MG63 (cell line): ENCODE measurements at places on chromosomes 12 and 14. TPM values are rescaled to one million over a fixed set of nuclear protein-coding genes. Genes with fewer than 3 reads are reported as not detected.

- DNase-seq = no peak
These were observed 105.1 kb upstream of the AMIGO2 start for GRCh38 chr12:47184813-47185212.

DNA sequence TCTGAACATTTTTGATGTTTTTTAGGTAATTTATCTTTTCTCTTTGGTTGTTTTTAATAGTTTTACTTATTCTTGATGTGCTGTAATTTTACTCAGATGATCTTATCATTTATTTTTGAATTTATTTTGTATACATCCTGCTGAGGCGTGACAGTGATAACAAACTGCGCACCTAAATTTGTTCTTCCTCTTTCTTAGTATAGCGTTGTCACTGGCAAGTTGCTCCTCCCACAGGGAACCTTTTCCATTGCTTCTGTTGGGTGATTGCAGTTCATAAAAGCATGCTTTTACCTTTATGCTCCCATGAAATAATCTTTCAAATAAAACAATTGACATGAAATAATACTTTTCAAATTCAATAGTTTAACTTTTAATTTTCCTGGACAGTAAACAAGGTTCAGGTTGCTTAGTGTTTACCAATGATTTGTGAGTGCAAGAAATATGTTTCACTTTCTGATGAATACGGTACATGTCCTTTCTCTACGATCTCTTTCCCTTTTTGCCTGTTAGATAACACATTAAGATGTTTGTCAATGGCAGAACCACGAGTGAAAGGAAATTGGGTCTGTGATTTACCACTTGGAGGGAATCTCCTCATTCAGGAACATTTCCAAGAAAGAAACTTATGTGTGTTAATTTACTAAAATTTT is 223.3 kb downstream of the CCDC91 start:
- no peak for DNase-seq

The SPTLC2 gene
- total RNA-seq = 5.7 and 10.9 TPM in 2 replicates

- DNase-seq = no peak
These were observed 485.4 kb upstream of the CCDC196 start for GRCh38 chr14:66000766-66001165.

The PMCH gene
- not detected in 2 replicates for total RNA-seq

GRCh38 chr12:96364092-96364700 is 36.0 kb downstream of the CDK17 start:
- DNase-seq = no peak

DNA sequence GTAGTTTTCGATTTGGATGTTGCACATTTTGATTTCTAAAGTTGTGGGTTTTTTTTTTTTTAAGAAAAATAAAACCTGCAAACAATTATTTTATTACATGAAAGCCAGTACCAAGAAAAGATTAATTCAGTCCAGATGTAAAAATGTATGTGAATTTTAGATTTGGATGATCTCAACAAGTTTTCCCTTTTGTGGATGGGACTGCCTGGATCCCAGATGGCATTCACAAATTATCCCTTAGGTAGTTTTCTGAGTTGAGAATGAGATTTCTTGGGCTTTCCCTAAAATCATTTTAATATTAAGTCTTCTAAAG is 2.8 kb downstream of the FRMD6 start:
- no peak for DNase-seq

DNA sequence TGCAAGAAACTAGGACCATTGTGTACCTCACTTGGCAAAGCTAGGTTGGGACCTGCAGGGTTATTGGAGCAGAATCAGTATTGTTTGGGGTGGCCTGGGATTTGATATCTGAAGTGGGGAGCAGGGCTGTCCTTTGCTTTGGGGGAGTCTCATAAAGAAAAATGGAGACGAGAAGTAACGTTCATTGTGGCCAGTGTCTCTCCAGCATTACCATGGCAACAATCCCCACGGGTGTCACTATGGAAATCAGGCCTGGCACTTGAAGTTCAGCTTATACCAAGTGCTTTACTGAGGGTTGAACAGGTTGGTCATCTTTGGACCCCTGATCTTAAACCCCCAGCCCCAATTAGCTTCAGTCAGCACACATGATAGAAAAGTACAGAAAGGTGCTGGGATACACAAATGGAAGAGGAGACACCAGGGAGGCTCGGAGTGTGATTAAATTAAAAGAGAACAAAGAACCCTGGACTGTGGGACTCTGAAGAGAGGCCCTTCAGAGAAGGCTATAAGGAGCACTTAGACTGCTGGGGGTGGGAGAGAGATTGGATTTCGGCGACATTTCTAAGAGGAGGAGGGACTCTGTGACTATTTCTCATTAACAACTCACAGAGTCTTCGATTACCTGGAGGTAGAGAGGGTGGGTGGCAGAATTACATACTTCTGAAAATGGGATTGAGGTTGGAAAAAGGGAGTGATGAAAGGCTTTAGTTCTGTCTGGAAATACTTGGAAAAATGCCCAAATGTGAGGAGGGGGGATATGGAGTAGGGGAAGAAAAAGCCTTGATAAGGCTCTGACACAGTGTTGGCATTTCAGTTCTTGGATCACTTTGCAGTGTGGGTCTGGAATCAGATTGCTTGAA is 3.7 kb downstream of the KIF5A start:
- no peak for DNase-seq

DNA sequence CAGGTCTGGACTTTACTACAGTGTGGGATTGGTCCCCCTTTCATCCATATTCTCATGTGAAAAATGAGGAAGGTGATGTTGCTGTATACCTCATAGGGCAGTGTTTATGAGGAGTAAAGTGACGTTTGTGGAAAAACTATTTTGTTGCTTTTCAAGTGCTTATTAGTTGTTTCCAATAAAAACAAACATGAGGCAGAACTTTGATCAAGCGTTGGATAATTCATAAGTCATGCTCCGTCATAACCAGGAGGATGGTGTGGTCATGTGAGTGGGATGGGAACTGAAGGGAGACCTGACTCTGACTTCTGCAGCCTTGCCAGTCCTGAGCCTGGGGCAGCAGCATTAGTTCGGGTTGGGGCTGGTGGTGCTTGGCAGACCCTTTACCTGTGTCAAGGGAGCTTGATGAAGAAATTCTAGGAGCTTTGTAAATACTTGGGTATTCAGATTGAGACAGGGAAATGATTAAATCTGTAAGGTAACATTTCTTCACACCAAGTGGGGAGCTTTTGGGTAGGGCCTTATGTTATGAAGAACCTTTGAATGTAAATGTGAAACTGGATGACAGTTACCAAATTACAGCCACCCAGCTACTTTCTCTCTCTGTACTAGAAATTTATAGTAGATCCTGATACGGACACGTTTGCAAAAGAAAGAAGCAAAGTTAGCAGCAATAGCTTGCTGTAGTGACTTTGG is 462.4 kb upstream of the RGS6 start:
- peak; percentile 6 for DNase-seq

- no peak for DNase-seq
These were observed 127.7 kb downstream of the DACT1 start for GRCh38 chr14:58765418-58765831.

The PTPRO gene
- total RNA-seq = 0.15 and 1.3 TPM in 2 replicates
